NCI-H1694 (cell line): ENCODE measurements at places on chromosomes 16 and 17.

DNA sequence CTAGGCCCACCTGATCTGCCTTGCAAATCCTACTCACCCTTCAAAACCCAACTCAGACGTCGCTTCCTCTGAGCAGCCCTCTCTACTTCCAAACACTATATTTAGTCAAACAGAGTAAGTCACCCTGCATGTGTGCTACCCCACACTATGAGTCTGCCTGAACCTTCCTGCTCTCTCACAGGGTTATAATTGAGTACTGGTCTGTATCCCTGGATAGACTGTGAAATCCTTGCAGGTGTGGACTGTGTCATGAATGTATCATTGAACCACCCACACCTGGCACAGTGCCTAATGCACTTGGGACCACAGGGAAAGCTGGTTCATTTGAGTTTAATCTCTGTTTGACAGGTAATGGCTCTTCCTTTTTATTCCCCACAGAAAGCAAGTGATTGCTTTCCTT, 3.4 kb downstream of the FBXO39 start:
- no peak for DNase-seq

DNA sequence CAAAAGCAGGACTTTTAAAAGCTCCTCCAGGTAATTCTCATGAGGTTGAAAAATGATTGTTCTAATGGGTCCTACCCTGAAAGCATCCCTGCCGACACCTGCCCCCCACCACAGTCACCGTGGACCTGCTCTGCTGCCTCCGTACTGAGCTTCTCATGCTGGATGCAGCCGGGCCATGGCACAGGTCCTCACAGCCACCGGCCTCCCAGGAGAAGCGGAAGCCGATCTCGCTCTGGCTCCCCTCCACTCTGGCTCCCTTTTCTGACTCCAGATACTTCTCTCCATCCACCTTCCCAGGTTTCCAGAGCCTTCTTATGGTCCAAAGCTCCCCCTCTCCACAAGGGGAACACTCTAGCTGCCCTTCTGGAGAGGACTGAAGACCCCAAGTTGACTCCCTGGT, 10.2 kb downstream of the RPRML start:
- DNase-seq: no peak

DNA sequence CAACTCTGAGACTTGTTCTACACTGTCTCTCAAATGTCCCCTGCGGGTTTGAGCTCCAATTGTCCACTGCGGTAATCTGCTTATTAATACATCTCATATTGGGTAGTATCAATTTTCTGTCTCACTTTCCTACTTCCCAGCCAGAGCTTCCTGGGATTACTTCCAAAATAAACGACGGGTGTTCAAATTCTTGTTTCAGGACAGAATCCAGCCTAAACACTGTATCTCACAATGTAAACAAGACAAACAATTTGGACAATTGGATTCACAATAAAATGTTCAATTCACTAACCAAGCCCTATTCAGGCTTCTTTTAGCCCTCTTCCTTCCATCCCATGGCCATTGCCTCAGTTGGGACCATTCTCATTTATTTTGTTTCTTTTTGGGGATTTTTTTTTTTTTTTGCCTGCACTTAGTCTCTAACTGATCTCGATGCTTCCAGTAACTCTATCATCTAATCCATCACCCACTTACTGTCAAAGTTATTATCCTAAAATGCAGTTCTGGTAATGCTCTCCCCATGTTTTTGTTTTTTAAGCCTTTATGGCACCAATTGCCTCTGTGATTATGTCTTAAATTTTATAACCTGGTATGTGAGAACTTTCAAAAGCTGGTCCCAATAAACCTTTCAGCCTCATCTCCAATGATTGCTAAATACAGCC, 2.0 kb upstream of the VAT1L start:
- no peak for DNase-seq

- no peak for DNase-seq
Measured at GRCh38 chr16:85917012-85917411, 18.1 kb downstream of the IRF8 start.

DNA sequence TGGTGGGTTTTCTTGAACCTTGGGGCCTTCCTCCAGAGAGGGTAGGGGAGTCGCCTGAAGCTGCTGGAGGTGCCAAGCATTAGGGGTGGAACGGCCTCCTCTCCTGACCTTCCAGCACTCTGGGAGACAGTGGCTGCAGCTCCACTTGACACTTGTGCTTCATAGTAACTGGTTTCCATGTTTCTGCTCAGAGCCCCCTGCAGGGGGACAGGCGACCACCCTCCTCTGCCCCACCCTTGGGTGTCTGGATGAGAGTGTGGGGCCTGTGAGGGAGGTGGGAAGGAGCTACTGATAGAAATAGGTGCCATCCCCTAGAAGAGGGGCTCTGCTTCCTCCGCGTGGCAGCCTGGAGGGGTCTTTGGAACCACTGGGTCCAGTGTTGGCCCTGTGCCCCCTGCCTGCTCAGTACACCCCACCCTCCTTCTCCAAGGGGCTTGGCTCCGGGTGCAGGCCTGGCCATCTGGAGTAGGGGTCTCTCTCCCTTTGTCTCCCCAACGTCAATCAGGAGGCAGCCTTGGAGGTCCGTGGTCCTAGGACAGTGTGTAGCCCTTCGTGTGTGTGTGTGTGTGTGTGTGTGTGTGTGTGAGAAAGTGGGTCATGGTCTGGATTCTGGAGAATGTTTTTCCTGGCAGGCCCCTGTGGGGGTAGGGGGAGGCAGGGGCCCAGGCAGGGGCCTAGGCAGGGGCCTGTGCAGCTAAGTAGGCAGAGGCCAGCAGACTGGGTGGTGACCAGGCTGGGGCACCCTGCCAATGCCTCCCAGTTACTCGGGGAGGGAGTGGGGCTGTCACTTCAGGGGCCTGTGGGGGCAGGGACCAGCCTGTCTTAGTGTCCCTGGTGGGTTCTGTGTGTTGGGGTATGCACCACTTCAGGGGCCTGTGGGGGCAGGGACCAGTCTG, 4.9 kb downstream of the LASP1 start:
- DNase-seq: no peak
